ENCODE measurements at places on chromosomes 3 and 15. TPM values are rescaled to one million over a fixed set of nuclear protein-coding genes. Genes with fewer than 3 reads are reported as not detected.

TLR9 gene
- polyA plus RNA-seq: 0.14 TPM

STAB1 gene
- polyA plus RNA-seq: 30.5 TPM

TMCO5A gene
- polyA plus RNA-seq: not detected

LRRN1 gene
- 0.10 TPM for polyA plus RNA-seq

UBE2E2 gene
- polyA plus RNA-seq: 21.0 TPM

Data from esophagus (tissue), 2 donors.